Stimulated activated CD4-positive, alpha-beta T cell treated with anti-CD3 and anti-CD28 coated beads, Interleukin-12 subunit alpha, Interleukin-12 subunit beta, amount 100 ng/mL, for 24 hours (primary cell): ENCODE measurements at places on chromosomes 7 and 10.

- no peak for DNase-seq
These were observed 23.5 kb downstream of the CAMK1D start for GRCh38 chr10:12372846-12373245.

GRCh38 chr10:70726909-70727495, 54.7 kb downstream of the ADAMTS14 start:
- DNase-seq: no peak

DNA sequence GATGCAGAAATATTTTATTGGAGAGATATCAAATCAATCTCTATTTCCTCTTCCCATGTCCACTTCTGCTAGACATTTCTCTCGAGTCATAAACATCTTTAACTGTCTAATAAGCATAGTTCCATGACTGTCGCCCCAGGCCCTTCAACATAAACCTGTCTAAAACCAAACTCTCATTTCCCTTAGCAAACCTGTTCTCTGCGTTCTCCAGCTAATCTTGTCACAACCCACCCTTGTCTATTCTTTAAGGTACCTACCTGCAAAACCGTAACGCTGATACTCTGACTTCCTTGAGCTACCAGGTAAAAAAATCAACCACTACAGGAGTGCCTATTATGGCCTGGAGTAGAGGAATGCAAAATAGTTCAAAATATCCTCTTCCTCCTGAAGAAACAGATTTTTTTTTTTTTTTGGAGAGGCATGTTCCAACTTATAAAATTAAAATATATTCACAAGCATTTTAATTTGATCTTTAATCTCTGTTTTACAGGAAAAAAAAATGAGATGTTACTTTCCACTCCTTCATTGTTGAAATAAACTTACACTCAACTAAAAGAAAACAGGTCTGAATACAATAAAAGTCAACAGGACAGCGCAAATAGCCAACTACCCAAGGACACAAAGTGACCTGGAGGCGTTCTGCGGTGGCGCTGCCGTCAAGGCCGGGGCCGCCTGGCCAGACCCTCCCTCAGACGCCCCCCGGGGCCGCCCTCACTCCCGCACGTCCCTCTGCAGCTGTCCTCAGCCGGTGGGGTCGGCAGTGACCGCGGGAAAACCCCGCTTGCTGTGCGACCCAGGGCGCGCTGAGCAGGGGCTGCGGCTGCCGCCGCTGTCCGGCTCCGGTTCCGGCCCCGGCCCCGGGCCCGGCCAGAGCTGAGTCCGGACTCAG, 765 bp downstream of the SLC25A40 start:
- peak; percentile 4 for DNase-seq

- DNase-seq: no peak
These were observed 96.4 kb upstream of the CACNA2D1 start for GRCh38 chr7:82539969-82540368.

DNA sequence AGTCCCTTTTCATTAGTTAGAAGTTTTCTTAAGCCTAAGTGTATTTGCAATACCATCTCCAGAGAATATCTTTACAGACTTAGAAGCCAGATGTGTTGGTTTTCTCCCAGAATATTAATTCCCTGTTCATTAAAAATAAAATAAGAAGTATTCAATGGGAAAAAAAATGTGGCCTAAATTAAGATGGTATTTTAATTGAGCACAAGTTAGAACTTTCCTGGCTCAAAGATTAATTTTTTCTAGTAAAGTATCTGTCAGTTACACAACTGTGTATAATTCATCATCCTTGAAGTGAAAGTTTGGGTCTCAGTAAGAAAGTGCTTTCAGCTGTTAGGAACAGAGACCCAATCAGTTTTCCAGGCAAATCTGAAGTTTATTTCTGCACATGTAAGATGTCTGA, 1179.5 kb upstream of the C7orf33 start:
- no peak for DNase-seq

DNA sequence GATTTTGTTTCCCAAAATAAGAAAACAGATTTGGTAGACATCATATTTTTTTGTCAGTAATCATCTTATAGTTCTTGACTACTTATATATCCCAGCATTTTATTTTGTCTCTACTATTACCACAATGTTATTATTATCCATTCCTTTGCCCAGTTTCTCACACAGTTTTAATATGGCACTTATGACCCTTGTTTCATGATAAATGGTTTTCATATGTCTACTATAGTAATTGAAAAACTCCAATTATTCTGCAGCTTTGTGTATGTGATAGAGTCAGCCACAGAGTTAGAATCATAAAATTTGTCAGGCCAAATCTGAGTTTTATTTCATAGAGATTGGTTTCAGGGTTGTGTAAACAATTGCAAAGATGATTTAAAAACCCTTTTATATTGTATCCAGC, 203.9 kb downstream of the MALRD1 start:
- DNase-seq: no peak

- DNase-seq: no peak
These were observed 126.9 kb downstream of the SLC16A9 start for GRCh38 chr10:59582780-59583179.

DNA sequence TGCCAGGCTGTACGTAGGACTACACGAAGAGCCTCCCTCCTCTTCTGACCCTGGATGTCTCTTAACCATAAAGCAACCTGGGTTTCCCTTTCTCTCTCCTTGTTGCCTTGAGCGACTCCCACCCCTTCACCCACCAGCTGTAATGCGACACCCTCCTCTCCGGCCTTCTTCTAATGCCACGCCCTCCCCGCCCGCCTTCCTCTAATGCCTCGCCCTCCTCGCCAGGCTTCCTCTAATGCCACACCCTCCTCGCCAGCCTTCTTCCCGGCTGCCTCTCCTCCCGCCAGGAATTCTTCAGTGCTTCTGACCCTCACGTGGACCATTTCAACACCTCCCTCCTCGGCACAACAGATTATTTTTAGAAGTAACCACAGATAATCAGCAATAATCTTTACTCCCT, 348.5 kb upstream of the SHH start:
- no peak for DNase-seq

- peak; percentile 28 for DNase-seq
These were observed 217.9 kb downstream of the SFMBT2 start for GRCh38 chr10:7192831-7193361.

DNA sequence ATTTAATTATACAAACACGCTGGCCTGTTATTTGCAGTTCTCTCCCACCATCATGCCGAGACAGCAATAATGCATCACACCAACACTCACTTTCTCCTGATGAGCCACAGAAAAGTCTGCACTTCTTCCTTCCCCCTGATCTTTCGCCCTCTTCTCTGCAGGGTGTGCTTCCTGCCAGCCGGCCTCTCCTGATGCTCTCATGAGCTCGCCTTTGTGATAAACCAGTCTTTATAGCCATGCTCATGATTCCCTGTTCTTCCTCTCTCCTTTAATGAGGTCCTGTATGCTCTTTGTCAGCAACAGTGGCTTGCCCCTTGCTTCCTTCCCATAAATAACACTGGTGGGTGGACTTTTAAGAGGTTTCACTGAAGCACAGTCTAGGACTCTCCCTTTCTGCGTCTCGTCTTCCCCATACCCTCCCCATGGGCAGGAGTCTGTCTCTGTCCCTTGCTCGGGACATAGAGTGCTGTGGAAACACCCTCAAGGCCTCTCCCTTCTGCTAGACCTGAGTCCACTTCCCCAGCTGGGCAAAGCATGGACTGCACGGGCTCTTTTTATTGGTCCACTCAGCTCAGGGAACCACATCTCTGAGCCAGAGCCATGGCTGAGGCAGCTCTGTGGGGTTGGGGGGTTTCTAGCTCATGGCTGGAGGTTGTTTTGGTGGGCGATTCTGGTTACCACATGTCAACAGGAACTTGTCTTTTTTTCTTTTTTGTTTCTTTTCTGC, 133.9 kb downstream of the C10orf105 start:
- no peak for DNase-seq

DNA sequence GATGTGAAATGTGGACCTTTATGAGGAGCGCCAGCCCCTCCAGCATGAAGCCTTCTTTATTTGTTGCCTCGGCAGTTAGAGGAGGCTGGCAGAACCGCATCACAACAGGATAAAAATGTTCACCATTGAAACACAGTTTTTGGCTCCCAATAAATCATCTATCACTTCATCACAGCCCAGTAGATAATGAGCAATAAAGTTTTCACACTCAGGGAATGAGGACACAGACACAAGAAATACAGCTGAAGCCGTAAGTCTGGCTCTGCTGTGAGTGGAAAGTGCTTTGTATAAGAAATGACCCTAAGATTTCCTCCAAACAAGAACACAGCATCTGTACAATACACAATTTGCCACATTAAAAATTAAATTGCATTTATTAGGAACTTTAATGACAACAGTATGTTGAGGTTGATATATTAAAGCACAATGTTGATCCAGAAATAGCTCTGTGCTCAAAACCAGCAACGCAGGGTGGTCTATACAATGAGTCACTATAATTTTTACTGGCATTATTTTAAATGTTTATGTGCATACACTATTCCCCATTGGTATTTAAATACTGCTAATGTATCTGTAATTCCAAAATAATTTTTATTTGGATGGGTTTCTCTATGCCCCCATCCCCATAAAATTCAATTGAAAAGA, 301.8 kb upstream of the MGMT start:
- DNase-seq: no peak

- DNase-seq: no peak
These were observed 181.3 kb downstream of the KIAA1217 start for GRCh38 chr10:24390146-24390700.

DNA sequence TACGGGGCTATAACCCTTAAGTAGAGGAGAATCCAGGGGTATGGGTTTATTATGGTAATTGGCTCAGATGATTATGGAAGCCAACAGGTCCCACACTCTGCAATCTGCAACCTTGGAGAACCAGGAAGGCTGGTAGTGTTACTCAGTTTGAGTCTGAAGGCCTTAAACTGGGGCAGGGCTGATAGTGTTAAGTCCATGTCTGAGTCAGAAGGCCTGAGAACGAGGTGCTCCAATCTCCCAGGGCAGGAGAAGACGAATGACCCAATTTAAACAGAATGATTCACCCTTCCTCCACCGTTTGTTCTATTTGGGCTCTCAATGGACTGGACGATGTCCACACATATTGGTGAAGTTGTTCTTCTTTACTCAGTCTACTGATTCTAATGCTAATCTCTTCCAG, 244.5 kb upstream of the PTER start:
- no peak for DNase-seq

GRCh38 chr10:44860811-44861736, 50.1 kb upstream of the TMEM72 start:
- no peak for DNase-seq

GRCh38 chr7:36487756-36488336, 98.2 kb downstream of the ANLN start:
- DNase-seq: no peak

GRCh38 chr10:100826661-100826982, 81.2 kb downstream of the PAX2 start:
- no peak for DNase-seq

- no peak for DNase-seq
These were observed 3.9 kb upstream of the CFAP46 start for GRCh38 chr10:132946311-132946710.

GRCh38 chr7:82234457-82235049, 209.0 kb downstream of the CACNA2D1 start:
- no peak for DNase-seq

- DNase-seq: no peak
These were observed 53.1 kb upstream of the PCGF5 start for GRCh38 chr10:91167406-91167805.

DNA sequence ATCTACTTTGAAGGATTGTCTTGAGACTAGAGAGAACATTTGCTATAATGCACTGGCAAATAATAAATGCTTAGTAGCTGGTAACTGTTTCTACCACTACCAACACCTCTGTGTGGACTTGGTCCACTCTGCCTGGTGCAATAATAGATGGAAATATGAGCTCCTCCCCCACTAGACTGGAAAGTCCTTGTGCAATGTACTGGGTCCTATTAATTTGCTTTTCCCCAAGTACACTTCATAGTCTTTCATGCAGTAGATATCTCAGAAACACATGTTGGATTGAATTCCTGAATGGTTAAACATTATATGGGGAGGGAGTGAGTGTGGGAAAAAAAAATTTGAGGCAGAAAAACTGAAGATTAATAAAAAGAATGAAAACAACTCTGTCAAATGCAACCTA, 119.3 kb downstream of the C10orf90 start:
- DNase-seq: no peak

GRCh38 chr7:24578052-24578451, 4.8 kb downstream of the PALS2 start:
- DNase-seq: no peak

GRCh38 chr10:132007681-132008080, 26.0 kb upstream of the BNIP3 start:
- no peak for DNase-seq

DNA sequence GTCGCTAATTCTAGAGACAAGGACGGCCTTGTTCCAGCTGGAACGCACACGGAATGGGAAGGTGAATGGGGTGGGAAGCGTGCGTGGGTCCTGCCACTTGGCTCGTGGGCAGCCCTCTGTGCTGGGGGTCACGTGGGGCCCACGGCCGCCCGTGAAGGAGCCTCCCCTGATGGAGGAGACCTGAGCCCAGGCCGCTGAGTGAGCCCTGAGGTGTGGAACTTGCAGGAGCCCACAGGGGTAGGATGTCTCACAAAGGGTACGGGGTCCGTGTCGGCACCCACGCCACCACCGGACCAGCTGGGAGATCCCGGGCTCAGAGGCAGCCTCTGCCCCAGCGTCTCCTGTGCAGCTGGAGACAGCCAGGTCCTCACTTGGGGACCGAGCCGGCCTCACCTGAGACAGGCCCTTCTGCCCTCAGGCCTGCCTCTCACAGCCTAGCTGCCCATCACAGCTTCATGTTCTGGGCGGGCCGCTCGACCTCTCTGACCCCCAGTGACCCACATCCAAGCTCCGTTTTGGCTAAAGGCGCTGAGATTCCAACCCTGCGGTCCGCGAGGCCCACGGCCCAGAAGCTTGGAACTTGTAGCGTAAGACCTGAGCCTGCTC, 84.8 kb downstream of the FOXL3 start:
- no peak for DNase-seq

- DNase-seq: no peak
These were observed 528.9 kb downstream of the GFRA1 start for GRCh38 chr10:115744089-115744488.

DNA sequence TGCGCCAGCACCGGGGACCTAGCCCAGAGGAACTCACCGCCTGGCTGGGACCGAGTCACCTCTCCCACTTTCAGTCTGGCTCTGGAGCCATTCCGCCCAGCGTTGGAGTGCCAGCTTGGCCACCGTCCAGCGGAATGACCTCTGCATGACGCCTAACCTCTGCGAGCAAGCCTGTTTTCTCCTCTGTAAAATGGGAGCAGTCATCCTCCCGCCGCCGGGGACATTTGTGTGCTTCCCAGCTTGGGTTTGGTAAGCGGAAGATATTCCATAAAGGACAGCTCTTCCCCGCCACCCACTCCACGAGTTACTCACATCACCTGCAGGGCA, 1.3 kb upstream of the ZCCHC24 start:
- DNase-seq: no peak

GRCh38 chr7:100914208-100914878, 18.7 kb upstream of the ACHE start:
- DNase-seq: no peak

GRCh38 chr10:71719464-71720201, at the start of gene C10orf105:
Gene C10orf105, minus strand, starts transcription at chr10:71719778. Its CDS starts 3,441 bp downstream, at chr10:71716337.
- no peak for DNase-seq
